ENCODE measurements at places on chromosomes 11 and 22. TPM values are rescaled to one million over a fixed set of nuclear protein-coding genes. Genes with fewer than 3 reads are reported as not detected.

The RASL10A gene
- not detected for total RNA-seq

DNA sequence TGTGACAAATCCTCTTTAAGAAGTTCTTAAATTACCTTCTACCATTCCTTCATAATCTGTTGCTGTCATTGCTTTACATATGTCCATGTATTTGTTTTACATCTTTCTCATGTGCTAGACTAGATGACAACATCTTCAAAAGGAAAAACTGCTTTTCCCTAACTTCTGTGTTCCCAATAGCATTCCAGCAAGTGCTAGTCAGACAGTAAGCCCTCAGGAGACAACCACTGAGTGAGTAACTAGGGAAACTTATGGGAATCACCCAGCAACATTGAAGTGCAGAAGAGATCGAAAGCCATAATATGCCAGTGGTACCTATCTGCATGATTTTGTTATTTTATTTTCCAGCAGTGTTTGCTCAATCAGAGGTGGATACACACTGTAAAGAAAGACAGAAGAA is 889.7 kb upstream of the API5 start:
- no peak overlapping the region for H3K4me3 ChIP-seq
- no peaks in the 10 kb centered on the region for H3K4me1 ChIP-seq
- no peaks in the 10 kb centered on the region for H3K27me3 ChIP-seq
- no peak for DNase-seq
- no peaks in the 10 kb centered on the region for H3K36me3 ChIP-seq

- peaks cover 23% of the 10 kb centered on the region for H3K4me1 ChIP-seq
- H3K27ac ChIP-seq, result no peak overlapping the region
- DNase-seq, result no peak
- H3K4me3 ChIP-seq, result no peak overlapping the region
- no peaks in the 10 kb centered on the region for H3K27me3 ChIP-seq
- no peaks in the 10 kb centered on the region for H3K36me3 ChIP-seq
These were observed 4.5 kb downstream of the IRF7 start for GRCh38 chr11:611001-611996.

GRCh38 chr22:38973289-38974169 is 8.6 kb upstream of the APOBEC3B start:
- H3K27ac ChIP-seq, result no peak overlapping the region
- H3K4me1 ChIP-seq, result peaks cover 4% of the 10 kb centered on the region
- no peaks in the 10 kb centered on the region for H3K36me3 ChIP-seq
- no peak overlapping the region for H3K4me3 ChIP-seq
- peak; percentile 74 for DNase-seq

DNA sequence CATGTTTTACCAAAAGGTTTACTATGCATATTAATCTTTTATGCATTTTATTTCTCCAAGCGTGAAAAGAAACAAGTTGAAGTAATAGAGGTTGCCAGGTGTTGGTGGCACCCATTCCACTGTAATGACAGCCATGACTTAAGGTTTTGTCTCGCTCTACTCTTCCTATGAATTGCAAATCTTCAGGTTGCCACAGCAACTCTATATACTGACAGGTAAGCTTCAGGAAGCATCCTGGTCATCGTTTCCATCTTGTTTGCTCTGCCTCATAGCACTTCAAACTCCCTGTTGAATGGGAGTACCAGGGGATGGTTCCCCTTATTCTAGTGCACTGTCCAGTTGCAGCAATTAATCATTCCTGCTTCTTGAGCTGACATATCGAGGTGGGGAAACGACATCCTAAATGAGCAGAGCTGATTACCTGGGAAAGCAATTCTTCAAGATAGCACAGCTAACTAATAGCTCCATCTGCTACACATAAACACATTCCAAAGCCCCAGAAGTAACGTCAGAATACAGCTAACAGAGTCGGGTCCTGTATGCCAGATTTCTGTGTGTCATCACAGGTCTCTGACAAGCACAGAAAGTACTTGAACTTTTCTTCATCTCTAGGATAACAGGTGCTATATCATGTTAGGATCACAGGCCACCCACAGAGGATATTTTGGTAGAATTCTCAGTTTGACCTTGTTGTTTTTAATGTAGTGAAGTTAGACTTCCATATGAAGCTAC is 80.3 kb downstream of the CADM1 start:
- H3K27ac ChIP-seq, result no peak overlapping the region
- H3K27me3 ChIP-seq, result no peaks in the 10 kb centered on the region
- no peak overlapping the region for H3K4me3 ChIP-seq
- no peak for DNase-seq
- H3K36me3 ChIP-seq, result no peaks in the 10 kb centered on the region
- H3K4me1 ChIP-seq, result no peaks in the 10 kb centered on the region

DNA sequence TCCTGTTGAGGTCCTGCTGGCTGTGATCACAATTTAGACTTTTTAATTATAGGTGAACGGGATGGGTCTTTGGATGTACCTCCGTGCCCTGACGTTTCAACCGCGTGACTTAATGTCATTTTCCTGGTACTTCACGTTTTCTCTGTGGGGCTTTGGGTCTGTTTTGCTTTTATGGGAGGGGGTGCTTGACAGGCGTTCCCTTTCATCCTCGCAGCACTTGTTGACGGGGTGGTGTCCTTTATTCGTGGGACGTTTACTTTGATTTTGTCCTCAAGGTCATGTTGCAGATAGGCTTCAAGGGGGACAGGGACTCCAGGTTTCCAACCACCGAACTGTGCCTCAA is 994 bp downstream of the PPP6R3 start:
- H3K4me1 ChIP-seq, result peaks cover 31% of the 10 kb centered on the region
- peak overlapping the region; percentile 97 for H3K4me3 ChIP-seq
- H3K27me3 ChIP-seq, result no peaks in the 10 kb centered on the region
- no peak overlapping the region for H3K27ac ChIP-seq
- no peak for DNase-seq
- peaks cover 14% of the 10 kb centered on the region for H3K36me3 ChIP-seq

DNA sequence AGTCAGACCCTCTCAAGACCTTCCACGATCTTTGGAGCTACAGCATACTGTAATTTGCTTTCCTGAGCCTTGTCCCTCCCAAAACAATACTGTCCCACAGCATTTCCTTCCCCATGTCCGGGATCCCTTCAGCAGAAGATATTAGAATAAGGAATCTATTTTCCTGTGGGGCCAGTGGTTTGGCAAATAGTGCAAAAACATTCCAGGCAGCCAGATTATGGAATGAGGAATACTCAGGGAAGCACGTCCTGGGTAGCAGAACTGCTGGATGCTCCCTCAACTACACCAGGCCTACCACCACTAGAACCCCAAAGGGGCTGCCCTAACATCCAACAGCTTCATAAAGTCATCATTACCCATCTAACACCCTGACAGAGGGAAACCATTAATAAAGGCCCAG is 61.5 kb downstream of the AAMDC start:
- no peaks in the 10 kb centered on the region for H3K4me1 ChIP-seq
- peaks cover 5% of the 10 kb centered on the region for H3K36me3 ChIP-seq
- H3K27me3 ChIP-seq, result no peaks in the 10 kb centered on the region
- H3K4me3 ChIP-seq, result no peak overlapping the region
- H3K27ac ChIP-seq, result no peak overlapping the region
- no peak for DNase-seq

GRCh38 chr11:60916669-60917206 is 2.8 kb downstream of the TMEM109 start:
- H3K27ac ChIP-seq, result peak overlapping the region; percentile 85
- H3K4me1 ChIP-seq, result peaks cover 65% of the 10 kb centered on the region
- no peak overlapping the region for H3K4me3 ChIP-seq
- H3K27me3 ChIP-seq, result no peaks in the 10 kb centered on the region

The TPCN2 gene
- total RNA-seq, result 49.3 TPM
